Skeletal muscle cell (primary cell): ENCODE measurements at places on chromosomes 16 and 17.
A peak's percentile ranks its signal among the peaks of the same experiment; 100 is the strongest.

DNA sequence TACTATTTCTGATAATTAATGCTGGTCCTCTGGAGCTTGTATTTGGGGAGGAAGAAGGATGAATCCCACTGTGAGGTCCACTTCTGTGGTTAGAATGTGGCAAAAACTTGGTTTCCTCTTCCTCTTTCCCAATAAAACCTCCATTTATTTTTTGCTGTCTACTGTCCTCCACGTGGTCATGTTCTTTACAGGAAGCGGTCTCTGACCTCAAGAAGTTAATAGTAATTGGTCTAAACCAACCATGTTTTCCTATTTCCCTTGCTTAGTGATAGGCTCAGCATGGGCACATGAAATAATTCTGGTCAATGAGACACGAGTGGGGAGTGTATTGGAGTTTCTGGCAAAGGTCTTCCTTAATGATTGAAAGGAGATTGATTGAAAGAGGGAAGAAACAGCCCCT is 33.9 kb downstream of the CHP2 start:
- DNase-seq: no peak

GRCh38 chr17:27944546-27945332 is 51.6 kb upstream of the LYRM9 start:
- DNase-seq: no peak

- DNase-seq: no peak
Measured at GRCh38 chr16:86427433-86427851, 82.9 kb upstream of the FOXF1 start.

DNA sequence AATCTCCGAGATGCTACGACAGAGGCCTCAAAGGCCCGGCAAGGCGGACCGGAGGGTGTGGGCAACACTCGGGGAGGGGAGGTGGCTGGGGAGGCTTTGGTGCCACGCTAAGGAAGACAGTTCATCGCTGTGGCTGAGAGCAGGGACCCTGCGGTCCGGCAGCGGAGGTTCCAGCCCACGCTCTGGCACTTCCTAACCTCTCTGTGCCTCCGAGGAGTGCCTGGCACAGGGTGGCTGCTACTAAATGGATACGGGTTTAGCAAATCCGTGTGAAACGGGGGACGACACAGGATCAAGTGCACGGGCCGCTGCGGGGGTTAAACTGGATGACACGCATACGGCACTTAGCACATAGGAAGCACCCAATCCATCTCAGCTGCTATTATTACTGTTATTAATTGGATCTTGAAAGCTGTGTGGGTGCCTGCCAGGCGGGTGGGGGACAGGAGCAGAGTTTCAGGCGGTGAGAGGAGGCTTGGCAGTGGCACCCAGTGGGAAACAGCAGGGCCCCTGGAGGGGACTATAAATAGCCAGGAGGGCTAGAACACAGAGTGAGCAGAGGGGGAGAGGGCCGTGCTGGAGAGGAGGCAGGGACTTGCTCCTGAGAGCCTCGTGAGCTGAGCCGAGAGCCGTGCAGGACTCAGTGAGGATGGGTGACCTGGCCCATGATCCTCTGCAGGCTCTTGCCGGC is 45.0 kb downstream of the ABR start:
- DNase-seq: no peak

GRCh38 chr17:79160980-79161636 is 86.5 kb downstream of the ENGASE start:
- no peak for DNase-seq

- no peak for DNase-seq
Measured at GRCh38 chr17:61015966-61016365, 338.3 kb downstream of the BCAS3 start.

DNA sequence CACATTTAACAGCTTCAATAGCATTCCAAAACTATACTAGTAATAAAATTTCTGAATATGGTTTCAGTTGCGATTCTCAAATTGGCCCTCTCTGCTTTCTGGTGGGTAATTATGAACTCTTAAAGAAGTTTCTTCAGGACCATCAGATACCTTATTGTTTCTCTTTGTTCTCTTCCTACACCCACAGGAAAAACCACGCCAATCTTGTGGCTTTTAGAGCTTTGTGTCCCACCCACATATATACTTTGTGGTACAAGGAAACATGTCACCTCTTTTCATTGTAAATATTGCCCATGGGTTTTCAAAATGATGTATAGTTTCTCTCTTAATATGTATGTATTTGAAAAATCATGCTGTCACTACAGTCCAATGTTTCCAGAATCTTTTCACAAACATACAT is 12.1 kb downstream of the ABCA9 start:
- DNase-seq: no peak

DNA sequence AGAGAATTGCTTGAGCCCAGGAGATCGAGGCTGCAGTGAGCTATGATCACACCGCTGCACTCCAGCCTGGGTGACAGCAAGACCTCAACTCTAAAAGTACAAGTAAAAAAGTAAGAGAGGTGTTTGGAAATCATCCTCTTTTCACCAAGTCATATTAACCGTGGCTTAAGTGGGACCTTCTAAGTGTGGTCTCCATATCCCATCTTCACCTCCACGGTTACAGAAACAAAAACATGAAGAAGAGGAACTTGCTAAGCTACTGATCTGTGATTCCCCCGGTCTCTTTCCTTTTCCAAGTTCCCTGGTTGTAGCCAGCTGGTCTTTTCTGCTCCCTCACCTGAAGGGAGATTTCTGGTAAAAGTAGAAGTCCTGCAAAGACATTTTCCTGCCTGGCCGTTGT is 389.4 kb downstream of the CPPED1 start:
- no peak for DNase-seq

- DNase-seq: no peak
Measured at GRCh38 chr16:72024862-72025382, 16.4 kb downstream of the DHODH start.

GRCh38 chr16:3542601-3543373 is 34.4 kb downstream of the NLRC3 start:
- DNase-seq: no peak

DNA sequence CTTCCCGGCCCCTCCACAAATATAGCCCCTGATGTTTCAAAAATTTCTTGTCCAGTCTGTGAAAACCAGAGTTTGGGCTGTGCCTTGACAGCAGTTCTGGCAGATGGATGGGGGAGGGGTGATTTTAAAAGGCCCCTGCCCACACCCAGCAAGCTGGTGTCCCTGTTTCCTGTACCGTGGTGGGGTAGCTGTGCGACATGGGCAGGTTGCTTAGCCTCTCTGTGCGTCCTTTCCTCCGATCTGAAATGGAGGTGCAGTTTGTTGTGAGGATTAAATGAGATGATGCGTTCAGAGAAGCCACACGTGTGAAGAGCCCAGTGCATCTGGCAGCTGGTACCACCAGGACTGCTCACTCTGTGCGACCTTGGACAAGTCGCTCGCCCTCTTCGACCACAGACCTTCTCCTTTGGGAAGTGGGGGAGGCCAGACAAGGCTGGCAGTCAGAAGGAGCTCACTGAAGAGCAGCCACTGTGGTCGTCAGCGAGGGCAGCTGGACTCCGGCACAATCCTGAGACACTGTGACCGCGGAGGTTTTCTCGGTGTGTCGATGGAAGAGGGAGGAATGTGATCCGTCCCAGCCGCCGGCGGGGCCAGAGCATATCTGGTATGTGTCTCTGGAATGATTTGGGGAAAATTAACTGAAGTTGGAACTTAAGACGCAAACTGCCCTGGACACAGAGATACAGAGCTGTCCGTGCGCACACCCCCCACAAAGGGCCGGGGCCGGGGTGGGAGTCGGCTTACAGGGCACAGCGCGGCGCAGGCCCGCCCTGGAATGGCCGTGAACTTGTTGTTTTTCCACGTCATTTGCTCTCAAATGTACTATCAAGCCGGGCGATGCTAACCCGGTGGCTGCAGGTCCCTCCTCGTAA is 721 bp upstream of the WFIKKN2 start:
- DNase-seq: peak; percentile 38

- DNase-seq: no peak
Measured at GRCh38 chr17:11178581-11178980, 62.4 kb upstream of the SHISA6 start.

GRCh38 chr17:77472468-77473310 is 331.9 kb downstream of the SEC14L1 start:
- DNase-seq: no peak

GRCh38 chr16:72138064-72138572 is 33.8 kb downstream of the PMFBP1 start:
- no peak for DNase-seq

- DNase-seq: no peak
Measured at GRCh38 chr16:23857256-23857880, 21.6 kb downstream of the PRKCB start.

GRCh38 chr17:29977836-29978235 is 36.4 kb downstream of the EFCAB5 start:
- peak; percentile 31 for DNase-seq

- DNase-seq: no peak
Measured at GRCh38 chr17:30230596-30231125, 4.8 kb downstream of the SLC6A4 start.

GRCh38 chr17:78707016-78707415 is 75.1 kb downstream of the CYTH1 start:
- DNase-seq: no peak
